ENCODE measurements at places on chromosomes 11 and 22.
A peak's percentile ranks its signal among the peaks of the same experiment; 100 is the strongest.

GRCh38 chr11:92501066-92501739 is 276.6 kb downstream of the FAT3 start:
- no peak for DNase-seq

- no peak for DNase-seq
Measured at GRCh38 chr22:36343720-36344105, 44.1 kb downstream of the MYH9 start.

GRCh38 chr22:21858025-21858764 is 9.2 kb downstream of the MAPK1 start:
- no peak for DNase-seq

DNA sequence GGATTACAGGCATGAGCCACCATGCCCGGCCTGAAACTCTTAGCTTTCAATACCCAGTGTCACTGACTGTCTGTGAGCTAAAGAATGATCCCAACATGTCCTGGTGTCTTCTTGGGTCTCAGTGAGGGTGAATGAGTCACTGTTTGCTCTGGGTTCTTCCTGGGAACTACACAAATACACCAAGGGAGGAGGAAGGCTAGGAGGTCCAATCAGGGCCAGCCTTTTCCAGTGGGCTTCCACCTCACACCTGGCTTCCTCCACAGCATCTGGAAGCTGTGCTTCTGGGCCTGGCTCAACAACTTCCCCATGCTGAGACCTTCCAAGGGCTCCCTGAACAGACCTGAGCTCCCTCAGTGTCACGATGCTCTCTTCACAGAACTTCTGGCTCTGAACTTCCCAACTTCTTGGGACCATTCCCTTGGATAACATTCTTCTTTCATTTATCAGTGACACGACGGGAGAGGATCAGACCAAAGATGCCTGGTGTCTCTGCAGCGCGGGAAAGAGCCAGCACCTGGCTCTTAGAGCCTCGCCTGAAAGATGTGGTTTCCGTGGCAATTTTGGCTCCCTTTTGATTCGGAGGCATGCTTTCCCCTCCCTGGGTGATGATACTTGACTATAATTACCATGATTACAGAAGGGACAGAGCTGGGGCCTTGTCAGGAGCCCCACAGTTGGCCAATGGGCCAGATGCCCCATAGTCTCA is 22.3 kb upstream of the CHRM4 start:
- DNase-seq: no peak

GRCh38 chr11:64410404-64410734 is 51.4 kb downstream of the RPS6KA4 start:
- no peak for DNase-seq

GRCh38 chr11:62876712-62877111 is 4.0 kb upstream of the SLC3A2 start:
- DNase-seq: no peak

GRCh38 chr11:86383041-86383955 is 8.6 kb downstream of the CCDC81 start:
- DNase-seq: no peak

DNA sequence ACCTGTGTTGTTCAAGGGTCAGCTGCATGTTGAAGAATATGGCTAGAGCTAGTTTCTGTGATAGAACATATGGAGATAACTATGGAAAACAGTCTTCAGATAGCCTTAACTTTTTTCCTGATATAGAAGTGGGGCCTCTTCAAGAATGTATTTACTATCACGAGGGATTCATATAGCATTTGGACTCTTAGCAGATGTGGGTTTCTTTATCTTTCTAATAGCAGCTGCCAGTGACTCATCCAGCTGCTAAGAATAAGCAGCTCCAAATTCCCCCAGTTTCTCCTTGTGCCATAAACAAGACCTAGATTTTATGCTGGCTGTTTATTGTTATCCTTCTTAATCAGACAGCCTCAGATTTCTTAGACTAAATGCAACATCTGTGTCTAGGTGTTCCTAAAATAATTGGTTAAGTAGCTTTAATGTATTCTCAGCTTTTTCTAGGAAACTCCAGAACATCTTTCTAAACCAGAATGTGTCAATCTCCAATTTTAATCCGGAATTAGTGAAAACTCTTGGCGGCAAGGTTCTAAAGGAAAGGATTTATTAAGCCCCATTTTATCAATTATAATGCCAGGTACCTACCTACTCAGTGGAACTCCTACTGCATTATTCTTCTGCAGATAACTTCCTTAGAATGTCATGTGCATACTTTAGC is 119.8 kb downstream of the CSTPP1 start:
- no peak for DNase-seq

GRCh38 chr11:130237282-130238006 is 77.3 kb downstream of the ZBTB44 start:
- no peak for DNase-seq

DNA sequence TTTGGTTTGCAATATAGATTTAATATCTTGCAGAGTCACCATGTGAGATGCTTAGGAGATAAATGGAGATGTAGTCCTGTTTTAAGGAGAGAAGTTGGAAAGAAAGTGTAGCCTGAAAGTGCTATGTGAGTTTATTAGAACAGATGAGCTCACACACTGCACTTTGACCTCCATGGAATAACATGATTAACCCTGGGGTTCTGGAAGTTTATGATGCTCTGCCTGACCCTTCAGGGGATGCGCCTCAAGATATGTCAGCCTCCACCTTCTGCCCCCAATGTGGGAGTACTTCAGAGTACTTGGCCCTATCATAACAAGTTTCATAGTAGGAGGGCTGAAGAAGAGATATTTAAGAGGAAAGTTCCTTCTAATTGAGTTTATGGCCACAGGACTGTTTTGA is 23.3 kb upstream of the TRIM21 start:
- no peak for DNase-seq

- no peak for DNase-seq
Measured at GRCh38 chr22:22866381-22867111, 21.1 kb upstream of the IGLL5 start.

DNA sequence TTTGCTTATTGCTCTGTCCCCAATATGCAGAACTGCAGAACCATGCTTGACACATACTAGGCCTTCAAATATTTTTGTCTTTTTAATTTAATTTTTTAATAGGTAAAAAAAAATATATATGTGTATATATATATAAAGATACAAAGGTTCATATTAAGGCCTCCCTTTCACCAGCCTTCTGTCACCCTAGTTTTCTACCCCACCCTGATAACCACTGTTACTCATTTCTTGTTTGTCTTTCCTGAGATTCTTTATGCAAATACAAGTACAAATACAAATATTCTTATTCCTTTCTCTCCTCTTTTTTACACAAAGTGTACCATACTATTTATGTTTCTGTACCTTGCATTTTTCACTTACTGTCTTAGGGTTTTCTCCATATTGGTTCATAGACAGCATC is 43.0 kb downstream of the UVRAG start:
- DNase-seq: no peak

DNA sequence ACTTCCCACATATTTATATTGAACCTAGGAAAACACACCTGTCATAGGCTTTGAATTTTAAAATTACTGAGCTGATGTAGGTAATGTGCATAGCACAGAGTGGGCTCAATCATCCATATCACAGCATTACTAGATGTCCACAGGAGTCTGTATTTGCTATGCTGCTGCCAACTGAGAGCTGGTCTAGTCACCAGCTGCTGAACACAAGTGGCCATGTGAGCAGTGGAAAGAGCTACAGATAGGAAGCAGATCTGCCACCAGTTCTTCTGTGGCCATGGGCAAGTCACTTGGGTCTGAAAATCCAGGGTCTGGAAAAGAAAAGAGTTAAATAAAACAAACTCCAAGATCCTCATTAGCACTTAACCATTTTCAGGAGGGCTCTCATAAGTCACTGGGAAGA is 91.8 kb downstream of the APIP start:
- DNase-seq: no peak

GRCh38 chr11:111302298-111302697 is 4.0 kb downstream of the POU2AF3 start:
- DNase-seq: peak; percentile 29

- no peak for DNase-seq
Measured at GRCh38 chr11:18312012-18312411, 9.9 kb downstream of the HPS5 start.

DNA sequence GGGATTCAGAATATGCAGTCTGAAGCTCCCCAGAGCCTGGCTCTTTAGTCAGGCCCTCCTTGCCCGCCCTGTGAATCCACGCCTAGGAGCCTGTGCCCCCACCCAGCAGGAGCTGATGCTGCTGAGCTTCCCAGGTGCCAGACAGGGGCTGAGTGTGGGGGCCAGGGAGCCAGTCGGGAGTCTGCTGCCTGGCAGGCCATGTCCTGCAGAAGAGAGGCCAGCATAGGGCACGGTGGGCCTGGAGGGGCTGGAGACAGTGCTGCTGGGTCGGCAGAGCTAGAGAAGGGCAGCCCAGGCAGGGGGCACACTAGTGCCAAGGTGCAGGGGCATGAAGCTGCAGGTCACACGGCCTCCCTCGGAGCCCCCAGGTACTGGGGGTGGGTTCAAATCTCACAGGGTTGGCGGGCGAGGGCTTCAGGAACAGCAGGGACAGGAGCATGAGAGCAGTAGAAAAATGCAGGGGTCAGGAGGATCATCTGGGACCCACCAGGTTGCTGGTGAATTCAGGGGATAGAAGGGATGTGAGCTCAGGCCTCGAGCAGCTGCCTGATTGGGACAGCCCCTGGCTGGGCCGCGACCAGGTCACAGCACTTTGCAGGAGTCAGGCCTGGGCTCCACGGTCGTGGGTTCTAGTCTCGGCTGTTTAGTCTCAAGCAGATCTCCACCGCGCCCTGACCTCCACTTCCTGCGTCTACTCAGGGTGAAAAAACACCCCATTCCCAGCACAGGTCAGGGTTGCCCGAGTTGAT is 4.1 kb upstream of the SEPTIN5 start:
- DNase-seq: no peak

- no peak for DNase-seq
Measured at GRCh38 chr11:2136209-2136951, 2.8 kb downstream of the IGF2 start.

GRCh38 chr11:92826136-92826535 is 143.3 kb upstream of the MTNR1B start:
- DNase-seq: no peak

DNA sequence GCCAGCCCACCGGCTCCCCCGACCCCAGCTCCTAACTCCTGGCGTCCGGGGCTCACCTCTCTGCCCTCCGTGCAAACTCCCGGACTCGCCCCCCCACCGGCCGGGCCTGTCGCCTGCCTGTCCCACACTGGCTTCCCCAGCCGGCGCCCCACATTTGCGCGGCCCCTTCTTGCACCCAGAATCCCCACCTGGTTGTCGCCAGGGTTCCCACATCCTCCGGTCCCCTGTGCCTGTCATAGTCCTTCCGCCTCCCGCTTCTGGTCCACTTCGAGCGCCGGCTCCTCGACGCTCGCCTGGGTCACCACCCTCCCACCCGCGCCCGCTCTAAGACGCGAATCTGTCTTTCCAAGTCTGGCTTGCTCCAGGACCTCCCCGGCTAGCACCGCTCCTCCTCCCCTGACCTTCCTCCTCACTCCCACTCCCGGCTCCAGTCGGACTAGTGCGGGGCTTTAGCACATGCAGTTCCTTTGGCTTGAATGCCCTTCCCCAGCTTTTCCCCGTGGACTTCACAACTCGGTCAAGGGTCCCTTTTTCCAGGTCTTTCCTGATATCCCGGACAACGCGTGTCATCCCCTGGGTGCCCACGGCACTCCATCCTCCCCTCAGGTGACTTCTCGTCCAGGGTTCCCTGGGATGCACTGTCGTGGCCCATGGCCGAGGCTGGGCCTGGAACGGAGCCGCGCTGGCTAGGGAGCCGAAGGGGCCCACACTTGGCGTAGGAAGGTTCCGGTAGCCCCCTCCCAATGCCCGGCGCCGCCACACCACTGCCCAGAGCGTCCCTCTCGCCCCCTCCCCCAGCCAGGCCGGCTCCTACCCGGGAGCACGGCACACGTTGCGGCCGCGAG is 635 bp downstream of the SCARF2 start:
- DNase-seq: no peak

GRCh38 chr11:108757630-108758029 is 92.8 kb downstream of the DDX10 start:
- no peak for DNase-seq

DNA sequence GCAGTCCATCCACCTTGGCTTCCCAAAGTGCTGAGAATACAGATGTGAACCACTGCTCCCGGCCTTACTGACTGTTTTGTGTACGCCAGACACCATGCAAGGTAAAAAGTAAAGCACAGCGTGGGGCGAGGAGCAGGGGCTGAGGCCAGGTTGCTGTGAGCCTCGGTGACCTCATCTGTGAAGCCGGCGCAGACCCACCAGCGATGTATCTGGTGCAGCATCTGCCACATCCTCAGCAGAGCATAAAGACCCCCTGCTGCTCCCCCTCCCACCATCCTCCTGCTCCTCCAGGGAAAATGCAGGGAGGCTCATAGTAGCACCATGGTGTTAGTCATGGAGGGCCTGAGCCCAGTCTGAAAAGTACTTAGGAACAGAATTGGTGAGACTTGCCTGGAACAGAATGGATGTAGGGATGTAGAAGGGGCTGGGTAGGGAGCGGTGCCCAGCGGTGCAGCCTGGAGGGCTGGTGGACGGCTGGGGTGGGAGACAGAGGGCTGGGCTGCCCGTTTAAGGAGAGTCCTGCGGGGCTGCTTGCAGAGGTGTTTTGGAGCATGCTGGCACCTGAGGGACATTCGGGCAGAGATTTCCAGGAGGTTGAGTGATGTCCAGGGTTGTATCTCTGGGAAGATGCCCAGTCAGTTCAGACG is 462.4 kb downstream of the BRD1 start:
- DNase-seq: no peak

GRCh38 chr11:108926171-108926840 is 261.4 kb downstream of the DDX10 start:
- no peak for DNase-seq

GRCh38 chr11:114280696-114281095 is 15.5 kb upstream of the NNMT start:
- peak; percentile 39 for DNase-seq

DNA sequence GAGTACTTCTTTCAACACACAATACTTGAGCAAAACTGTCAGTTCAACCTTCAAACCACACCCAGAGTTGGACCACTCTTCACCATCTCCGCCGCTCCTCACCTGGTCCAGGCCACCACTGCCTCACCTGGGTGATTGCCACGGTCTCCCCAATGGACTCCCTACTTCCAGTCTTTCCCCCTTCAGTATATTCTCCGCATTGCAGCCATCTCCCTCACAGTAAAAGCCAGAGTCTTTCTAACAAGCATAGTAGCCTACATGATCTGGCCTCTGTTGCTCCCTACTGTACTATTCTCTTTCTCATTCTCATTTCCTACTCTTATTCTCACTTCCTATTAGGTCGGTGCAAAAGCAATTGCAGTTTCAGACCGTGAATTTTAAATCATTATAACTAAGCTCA is 28.5 kb downstream of the AASDHPPT start:
- no peak for DNase-seq

DNA sequence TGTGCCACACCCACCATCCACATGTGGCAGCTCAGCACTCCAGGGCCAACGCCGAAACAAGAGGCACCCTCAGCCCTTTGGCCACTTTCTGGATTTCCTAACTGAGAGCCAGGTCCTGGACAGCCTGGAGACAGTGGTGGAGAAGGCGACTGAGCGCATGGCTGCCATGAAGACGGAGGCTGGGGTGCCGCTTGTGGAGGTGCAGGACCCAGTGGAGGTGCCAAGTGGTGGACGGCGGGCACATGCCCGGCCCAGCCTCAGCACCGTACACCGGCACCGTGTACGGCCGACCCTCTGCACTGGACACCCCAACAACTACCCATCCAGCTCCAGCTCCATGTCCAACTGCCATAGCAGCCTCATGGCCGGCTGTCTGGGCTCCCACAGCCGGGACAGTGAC is 1.5 kb downstream of the CCDC116 start:
- no peak for DNase-seq

- no peak for DNase-seq
Measured at GRCh38 chr11:130118636-130119387, 40.8 kb upstream of the ST14 start.

GRCh38 chr11:104322696-104323095 is 158.7 kb upstream of the PDGFD start:
- no peak for DNase-seq

- DNase-seq: peak; percentile 57
Measured at GRCh38 chr22:46149512-46150033, 753 bp upstream of the PPARA start.

Data from NCI-H2171 (cell line).